ENCODE measurements at places on chromosomes 1 and 21. TPM values are rescaled to one million over a fixed set of nuclear protein-coding genes. Genes with fewer than 3 reads are reported as not detected.

Gene PRMT6
- total RNA-seq: 16.2 TPM

Gene IL20
- total RNA-seq: not detected

Gene FMO2
- total RNA-seq: 0.52 TPM

Gene IGSF5
- total RNA-seq: 0.52 TPM

Gene MNDA
- total RNA-seq: 4.7 TPM

Gene INSRR
- total RNA-seq: 0.52 TPM

Gene SH2D1B
- 0.52 TPM for total RNA-seq

Gene KDM5B
- 93.4 TPM for total RNA-seq

Gene HES3
- total RNA-seq: not detected

Gene MXRA8
- 60.0 TPM for total RNA-seq

Gene NECTIN4
- total RNA-seq: not detected

Gene SPRR2E
- total RNA-seq: not detected

Gene TSPEAR
- total RNA-seq: not detected

Gene OPTC
- total RNA-seq: not detected

Gene RAB42
- 5.7 TPM for total RNA-seq

Gene FAM151A
- not detected for total RNA-seq

Gene FCRL1
- under 0.01 TPM for total RNA-seq

Gene TMIGD3
- total RNA-seq: 1.6 TPM

Gene SLAMF8
- 1.6 TPM for total RNA-seq

Gene RGS1
- 5.7 TPM for total RNA-seq

Gene EPHB2
- 13.0 TPM for total RNA-seq

Gene NPHP4
- 5.2 TPM for total RNA-seq

Gene DRAXIN
- not detected for total RNA-seq

Gene CNR2
- under 0.01 TPM for total RNA-seq

Gene EBNA1BP2
- total RNA-seq: 19.3 TPM

Gene ST7L
- total RNA-seq: 21.9 TPM
